ENCODE measurements at places on chromosomes 1 and 21. TPM values are rescaled to one million over a fixed set of nuclear protein-coding genes. Genes with fewer than 3 reads are reported as not detected.

The AK5 gene
- total RNA-seq = 6.1 TPM

The SUMO3 gene
- 59.7 TPM for total RNA-seq

DNA sequence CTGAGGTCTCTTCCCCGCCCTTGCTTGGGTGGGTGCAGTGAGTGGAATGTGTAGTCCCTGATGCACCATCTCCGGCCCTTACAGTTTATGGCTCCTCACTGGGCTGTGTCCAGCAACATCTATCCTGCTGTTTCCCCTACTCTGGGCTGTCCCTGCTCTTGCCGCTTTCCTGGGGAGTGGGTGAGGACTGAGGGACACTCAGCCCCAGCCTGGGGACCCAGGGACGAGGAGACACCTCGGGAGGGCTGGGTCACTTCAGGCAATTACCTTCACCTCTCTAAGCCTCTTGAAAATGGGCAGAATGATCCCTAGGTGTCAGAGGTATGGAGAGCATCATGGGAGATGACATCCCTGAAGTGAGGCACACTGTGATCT, 13.6 kb upstream of the LRP8 start:
- DNase-seq = no peak

GRCh38 chr21:26544201-26544775, 28.8 kb downstream of the CYYR1 start:
- DNase-seq = no peak

GRCh38 chr21:40671716-40672115, 175.2 kb downstream of the DSCAM start:
- DNase-seq = no peak

DNA sequence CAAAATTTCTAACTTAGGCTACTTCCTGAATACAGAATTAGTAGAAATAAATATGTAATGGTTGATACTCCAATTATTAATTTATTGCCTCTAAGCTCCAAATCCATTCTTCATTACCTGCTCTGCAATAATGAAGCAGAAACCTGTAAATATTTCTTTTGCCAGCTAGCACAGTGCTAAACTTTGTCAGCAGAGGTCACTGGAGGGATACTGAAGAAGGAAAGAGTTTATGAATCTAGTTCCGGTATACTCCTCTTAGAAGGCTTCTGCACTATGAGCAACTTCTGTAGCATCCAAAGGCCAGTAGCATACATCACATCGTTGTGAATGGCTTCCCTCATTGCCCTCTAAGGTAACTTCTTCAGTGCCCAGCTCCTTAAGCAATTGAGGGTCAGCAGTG, 81.0 kb upstream of the LHX8 start:
- no peak for DNase-seq

- peak; percentile 42 for DNase-seq
Observed at GRCh38 chr1:36089393-36090121, 865 bp downstream of the ADPRS start.

DNA sequence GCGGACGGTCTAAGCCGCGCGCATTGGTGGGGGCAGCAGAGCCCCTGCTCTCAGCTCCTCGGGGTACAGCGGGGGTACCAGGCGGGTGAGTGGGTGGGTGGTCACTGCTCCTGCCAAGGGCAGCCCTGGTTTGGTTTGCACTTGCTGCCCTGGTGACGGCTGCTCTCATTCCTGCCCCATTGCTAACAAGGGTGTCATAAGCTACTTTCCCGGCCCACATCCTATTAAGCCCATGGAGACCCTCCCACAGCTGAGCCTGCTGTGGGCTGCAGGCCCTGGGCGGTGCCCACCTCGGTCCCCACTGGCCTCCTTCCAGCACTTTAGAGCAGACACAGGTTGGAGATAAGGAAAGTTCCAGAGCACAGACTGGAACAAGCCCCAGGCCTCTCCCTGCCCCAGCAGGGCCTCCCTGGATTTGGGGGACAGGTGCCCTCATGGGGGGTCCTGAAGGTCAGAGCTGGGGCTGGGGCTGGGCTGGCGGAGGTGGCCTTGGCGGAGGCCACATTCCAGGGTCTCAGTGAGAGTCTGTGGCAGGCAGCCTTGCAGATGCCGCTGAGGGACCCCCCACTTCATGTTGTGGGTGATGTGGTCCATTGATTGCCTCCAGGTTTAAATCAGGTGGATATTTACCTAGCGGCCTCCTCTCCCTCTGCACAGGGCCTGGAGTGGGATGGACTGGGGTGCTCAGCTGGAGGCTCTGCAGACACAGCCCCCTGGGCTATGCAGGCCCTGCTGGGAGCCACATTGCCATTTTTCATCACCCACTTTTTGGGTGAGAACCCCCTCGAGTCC, 27.0 kb downstream of the COL18A1 start:
- DNase-seq = no peak

All from sigmoid colon (tissue), 7 donors.